ENCODE measurements at places on chromosomes 12 and 14. TPM values are rescaled to one million over a fixed set of nuclear protein-coding genes. Genes with fewer than 3 reads are reported as not detected.

- DNase-seq: no peak
Measured at GRCh38 chr12:123122626-123123025, 28.3 kb downstream of the PITPNM2 start.

DNA sequence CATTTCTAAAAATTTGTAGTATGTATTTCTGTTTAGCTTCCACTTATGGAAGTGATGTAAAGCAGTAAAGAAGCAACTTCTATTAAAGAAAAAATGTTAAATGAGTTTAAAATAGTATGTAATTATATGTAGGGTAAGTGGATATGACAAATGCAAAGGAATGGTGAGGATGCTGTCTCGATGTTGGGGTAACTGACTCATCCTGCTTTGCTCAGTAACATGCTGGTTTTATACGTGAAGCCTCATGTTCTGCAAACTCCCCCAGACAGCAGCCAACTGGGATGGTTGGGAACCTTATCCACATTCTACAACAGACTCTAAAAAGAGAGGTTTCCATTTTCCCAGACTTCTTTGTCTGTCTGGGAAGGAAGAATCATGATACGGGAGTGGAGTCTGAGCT, 1006.4 kb upstream of the TMEM132C start:
- peak; percentile 71 for DNase-seq

Gene GPR65
- total RNA-seq: 0.50 TPM

DNA sequence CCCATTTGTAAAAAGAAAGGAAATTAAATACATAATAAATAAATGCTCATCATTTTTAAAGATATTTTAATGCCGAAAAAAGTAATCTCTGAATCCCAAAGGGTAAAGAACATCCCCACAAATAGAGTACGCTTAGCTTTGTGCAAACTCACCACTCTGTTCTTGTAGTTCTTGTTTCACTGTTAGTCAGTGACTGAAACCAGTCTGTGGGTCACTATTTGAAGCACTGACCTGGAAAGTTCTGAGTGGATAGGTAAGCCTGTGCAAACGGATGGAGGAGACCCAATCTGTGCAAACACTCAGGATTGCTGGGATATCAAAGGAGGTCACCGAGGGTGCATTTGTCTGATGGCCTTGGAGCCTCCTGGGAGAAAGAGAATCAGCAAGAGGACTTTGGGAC, 68.1 kb upstream of the TSPAN11 start:
- DNase-seq: no peak

Gene C1QL4
- total RNA-seq: 0.09 TPM

DNA sequence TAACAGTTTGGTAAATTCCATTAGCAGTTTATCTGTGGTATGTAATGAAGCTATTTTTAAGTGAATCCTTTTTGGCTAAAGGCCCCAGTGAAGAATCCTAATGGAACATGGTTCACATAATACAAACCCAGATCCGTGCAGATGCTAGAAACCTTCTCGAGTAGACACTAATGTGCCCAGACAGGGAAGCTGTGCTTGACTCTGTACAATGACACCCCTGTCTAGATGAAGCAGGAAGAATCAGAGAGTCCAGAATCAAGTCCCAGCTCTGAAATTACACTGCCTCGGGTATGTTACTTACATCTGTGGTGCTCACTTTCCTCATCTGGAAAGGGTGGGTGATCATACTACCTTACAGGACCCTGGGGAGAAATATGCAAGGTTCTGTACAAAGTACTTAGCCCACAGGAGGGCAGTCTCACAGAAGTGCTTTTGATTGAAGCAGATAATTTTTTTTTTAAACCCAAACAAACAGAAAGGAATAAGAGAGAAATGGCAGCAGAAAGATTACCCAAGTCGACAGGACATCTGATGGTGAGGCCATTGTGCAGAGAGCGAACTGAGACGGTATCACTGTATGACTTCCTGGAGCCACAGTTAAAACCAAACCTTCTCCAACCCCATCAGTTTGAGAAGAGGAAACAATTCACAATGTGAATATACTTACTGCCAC, 8.5 kb downstream of the CRACR2A start:
- DNase-seq: no peak

- no peak for DNase-seq
Measured at GRCh38 chr12:123223241-123223668, 9.7 kb downstream of the MPHOSPH9 start.

Gene DIO2
- 4.7 TPM for total RNA-seq

- DNase-seq: peak; percentile 97
Measured at GRCh38 chr12:32533971-32534590, 134.7 kb downstream of the FGD4 start.

DNA sequence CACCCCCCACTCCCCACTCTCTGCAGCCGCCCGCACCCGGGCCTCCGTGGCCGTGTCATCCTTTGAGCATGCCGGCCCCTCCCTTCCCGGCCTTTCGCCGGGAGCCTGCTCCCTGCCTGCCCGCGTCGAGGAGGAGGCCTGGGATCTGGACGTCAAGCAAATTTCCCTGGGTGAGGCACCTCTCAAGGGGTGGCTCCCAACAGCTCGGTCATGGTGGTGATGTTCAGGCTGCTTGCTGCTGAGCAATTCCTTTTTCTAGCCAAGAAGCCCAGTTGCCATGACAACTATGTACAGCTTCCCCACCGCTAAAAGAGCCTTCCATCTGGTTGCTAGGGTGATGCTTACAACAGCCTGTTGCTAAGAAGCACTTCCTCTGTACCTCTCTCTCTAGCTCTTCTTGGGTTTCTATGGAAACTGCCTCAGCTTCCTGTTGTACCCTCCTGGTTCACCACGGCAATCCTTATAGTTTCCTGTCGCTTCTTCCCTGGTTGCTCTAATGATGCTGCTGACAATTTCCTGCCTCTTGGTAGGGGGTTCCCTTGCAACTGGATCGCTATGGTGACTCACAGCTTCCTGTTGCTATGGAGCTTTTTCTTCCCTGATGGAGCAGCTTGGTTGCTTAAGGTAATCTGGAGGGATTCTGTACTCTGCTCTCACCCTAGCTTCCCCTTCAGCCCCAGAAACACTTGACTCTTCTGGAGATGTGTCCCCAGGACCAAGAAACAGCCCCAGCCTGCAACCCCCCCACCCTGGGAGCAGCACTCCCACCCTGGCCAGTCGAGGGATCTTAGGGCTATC, 11.0 kb downstream of the ZNF219 start:
- peak; percentile 93 for DNase-seq

GRCh38 chr12:43914923-43915468, 79.1 kb downstream of the TMEM117 start:
- DNase-seq: no peak

GRCh38 chr14:54918427-54918826, 15.8 kb upstream of the GCH1 start:
- no peak for DNase-seq

GRCh38 chr12:42652048-42652447, 62.5 kb upstream of the PRICKLE1 start:
- DNase-seq: no peak

DNA sequence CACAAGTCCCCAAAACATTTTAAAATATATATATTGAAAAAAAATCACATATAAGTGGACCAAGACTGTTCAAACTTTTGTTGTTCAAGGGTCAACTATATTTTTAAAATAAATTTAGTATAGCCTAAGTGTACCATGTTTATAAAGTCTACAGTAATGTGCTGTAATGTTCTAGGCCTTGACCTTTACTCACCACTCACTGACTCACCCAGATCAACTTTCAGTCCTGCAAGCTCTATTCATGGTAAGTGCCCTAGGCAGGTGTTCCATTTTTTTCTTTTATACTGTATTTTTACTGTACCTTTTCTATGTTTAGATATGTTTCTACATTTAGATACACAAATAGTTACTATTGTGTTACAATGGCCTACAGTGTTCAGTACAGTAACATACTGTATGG, 23.4 kb upstream of the TMTC1 start:
- DNase-seq: peak; percentile 16

Gene TAPBPL
- total RNA-seq: 0.87 TPM

Gene LRRC10
- total RNA-seq: not detected

Gene SLC8A3
- total RNA-seq: 0.89 TPM

GRCh38 chr14:67166450-67166853, 22.8 kb upstream of the GARIN2 start:
- DNase-seq: peak; percentile 7

DNA sequence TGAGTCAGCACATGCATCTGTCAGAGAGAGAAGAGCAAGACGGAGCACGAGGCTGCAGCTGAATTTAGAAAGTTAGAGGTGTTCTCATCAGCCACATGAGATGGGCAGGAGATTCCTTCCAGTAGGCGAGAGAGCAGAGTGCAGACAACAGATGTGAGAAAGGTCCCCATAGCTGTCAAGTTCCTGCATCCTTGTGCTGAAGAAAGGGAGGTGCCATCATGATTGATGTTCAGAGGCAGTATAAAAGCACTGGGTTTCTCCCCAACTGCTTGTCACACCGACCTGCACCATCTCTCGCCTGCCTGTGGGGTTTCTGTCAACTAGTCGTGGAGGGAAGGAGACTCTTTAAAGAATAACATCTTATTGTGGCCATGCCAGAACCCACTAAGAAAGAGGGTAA, at the start of gene MYBPC1:
Gene MYBPC1, plus strand, starts transcription at position 272 of the 400 bp plus-strand sequence. Its CDS starts 100 bp downstream, at position 372.
- no peak for DNase-seq

DNA sequence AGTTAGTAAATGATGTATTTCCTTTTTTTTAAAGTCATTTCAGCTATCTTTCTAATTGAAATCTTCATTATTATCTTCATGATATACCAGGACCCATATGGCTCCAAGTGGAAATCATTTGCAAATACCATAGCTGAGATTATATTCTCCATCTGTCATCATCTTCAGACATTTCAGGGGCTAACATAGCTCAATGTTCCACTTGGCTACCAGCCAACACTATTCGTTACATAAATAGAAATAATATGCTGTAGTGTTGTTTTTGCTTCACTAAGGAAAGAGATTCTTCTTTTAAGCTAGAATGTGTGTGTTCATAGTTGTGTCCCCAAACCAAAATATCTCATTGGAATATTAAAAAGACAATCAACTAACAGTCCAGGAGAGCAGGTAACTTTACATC, 225.1 kb downstream of the DIO2 start:
- DNase-seq: no peak

DNA sequence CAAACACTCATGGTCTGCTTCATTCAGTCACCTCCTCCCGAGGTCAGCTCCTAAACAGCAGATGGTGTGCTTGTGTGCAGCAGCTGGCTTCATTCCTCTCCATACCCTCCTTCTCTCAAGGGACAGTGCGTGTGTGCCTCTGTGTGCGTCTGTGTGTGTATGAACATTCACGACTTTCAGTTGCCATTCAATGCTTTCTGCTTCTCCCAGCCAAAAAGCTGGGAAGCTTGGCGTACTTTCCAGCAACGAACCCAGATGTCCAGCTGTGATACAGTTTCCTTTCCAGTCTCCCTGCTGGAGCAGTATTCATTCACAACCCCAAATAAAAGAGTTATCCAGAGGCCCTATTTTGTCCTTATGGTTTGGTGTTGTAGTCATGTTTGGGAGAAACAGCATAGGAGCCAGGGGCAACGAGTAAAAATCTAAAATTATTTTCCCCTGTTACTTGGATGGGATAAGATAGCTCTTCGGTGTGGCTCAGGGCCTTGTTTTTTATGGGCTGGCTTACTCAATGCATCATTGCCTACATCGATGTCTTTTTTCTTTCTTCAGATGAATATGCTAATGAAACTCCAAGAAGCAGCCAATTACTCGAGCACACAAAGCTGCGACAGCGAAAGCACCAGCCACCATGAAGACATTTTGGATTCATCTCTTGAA, 379.3 kb downstream of the NAV3 start:
- DNase-seq: no peak

- DNase-seq: no peak
Measured at GRCh38 chr12:131830914-131831571, 2.9 kb downstream of the MMP17 start.

- DNase-seq: no peak
Measured at GRCh38 chr14:99929601-99930000, 135.6 kb upstream of the EVL start.

DNA sequence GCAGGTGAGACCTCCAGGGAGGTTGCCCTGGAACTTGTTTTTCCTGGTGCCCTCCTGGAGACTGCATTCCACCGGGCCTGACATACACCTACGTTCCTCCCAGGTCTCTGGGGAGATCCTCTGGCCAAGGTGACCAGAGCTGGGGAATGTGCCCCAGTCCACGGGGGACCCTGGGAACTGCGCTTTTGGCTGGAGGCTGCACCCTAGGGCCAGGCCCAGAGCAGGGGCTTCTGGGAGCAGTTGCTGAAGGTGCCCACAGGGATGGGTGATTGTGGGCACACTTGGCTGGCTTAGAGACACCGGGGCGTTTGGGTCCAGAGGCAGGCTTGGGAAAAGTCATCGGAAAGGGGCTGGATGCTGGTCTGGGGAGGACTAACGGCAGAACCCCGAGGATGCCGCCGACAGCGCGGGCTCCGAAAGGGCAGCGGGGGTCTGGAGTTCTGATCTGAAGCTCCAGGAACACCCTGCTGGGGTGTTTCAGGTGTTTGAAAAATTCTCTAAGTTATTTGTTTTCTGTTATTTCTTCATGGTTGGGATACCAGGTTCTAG, 36.5 kb upstream of the TDRD9 start:
- DNase-seq: no peak

Gene KCNJ8
- total RNA-seq: 0.93 TPM

DNA sequence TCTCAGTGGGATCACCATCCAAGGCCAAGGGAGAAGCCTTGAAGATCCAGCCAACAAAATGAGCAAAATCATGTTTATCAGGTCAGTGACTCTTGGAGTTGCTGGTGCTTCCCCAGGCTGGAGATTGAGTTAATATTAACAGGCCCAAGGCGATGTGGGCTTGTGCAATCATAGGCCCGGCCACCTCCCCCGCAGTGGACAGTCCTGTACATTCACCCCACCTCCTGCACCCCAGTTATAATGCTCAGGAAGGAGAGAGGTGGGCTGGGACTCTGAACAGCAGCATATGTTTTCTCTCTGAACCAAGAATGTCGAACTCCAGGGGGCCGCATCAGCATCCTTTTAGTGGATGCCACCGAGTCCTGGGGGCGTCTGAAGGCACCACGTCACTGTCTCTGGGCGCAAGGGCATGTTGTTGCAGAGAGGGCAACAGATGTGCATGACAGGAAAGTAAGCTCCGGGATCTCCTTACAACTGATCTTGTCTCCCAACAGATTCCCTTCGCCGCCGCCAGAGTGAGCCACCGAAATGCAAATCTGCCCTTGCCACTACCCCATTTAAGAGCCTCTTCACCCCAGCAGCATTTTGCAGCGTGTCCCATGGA, 32.2 kb upstream of the SERPINA6 start:
- DNase-seq: peak; percentile 36

Gene C12orf42
- not detected for total RNA-seq

- DNase-seq: peak; percentile 29
Measured at GRCh38 chr12:79275631-79276030, 411.1 kb downstream of the SYT1 start.

DNA sequence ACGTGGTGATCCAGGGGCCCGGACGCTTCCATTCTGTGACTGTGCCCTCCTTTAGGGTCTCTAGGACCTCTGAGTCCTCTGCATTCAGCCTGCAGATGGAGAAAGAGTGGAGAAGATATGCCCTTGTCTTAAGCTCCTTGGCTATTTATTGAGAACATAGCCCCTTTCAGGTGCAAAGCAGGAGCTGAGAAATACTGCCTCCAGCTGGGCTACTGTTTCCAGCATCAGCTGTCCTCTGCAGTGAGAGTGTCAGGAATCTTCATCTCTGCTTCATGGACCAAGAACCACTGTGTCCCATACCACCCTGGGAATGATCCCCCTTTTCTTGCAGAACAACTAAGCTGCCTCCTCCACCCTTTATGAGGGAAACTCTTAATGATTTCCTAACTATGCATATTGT, 47.8 kb upstream of the CEP83 start:
- no peak for DNase-seq
